ENCODE measurements at places on chromosomes 11 and 22.

DNA sequence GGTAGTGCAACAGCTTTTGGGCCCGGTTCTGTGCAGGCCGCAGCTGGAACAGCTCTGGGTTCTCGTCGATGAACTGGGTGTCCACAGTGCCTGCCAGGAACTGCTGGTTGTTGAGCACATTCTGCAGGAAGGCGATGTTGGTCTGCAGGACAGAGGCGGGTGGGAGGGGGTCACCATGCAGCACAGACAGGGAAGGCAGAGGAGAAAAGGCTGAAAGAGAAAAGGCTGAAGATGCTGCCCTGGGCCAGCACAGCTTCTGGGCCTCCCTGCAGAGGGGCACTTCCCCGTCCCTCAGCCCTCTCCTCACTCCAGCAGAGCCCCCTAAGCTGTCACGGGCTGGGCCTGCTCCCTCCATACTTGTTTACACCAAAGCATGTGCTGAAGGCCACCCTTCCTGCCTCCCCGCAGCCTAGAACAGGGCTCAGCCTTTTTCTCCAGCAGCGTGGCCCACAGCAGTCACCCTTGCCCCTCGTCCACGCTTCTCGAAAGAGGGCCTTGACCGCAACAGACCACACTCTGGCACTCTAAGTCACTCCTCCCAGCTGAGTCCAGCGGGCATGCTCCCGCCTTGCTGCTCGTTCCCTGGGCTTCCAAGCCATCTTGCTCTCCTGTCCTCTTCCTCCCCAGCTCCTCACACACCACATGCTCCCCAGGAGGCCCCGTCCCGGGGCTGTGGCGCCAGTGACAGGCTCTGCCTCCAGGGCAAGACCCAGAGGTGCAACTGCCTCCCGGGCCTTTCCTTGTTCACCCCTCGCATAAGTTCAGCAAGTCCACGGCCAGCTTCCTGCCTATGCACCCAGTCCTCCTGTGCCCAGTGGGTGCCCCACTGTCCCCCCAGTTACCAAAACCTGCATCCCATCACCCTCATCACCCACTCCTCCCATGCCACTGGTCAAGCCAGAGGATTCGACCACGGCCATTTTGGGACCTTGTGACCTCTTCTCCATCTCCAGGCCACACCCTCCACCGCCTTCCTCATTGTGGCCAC, 3.3 kb upstream of the LRFN4 start:
- DNase-seq = no peak

- DNase-seq = no peak
Measured at GRCh38 chr11:63670433-63671321, 499 bp downstream of the ATL3 start.

- no peak for DNase-seq
Measured at GRCh38 chr11:128463979-128464378, 123.4 kb downstream of the ETS1 start.

DNA sequence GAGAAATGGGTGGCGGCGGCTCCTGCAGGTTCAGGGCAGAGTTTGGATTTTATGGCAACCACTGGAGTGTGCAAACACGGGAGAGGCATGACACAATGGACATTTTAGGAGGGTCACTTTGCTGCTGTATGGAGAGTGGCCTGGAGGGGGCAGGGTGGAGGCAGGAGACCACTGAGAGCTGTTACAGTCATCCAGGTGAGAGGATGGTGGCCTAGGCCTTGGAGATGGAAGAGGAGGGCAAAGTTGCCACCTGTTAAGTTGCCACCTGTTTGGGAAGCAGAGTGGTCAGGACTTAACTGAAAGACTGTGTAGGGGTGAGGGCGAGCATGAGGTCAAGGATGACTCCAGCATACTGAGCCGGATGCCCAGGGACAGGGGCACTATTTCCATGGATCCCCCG, 2.3 kb upstream of the RAD9A start:
- no peak for DNase-seq

- peak; percentile 80 for DNase-seq
Measured at GRCh38 chr22:37457093-37457893, 28.9 kb downstream of the MFNG start.

DNA sequence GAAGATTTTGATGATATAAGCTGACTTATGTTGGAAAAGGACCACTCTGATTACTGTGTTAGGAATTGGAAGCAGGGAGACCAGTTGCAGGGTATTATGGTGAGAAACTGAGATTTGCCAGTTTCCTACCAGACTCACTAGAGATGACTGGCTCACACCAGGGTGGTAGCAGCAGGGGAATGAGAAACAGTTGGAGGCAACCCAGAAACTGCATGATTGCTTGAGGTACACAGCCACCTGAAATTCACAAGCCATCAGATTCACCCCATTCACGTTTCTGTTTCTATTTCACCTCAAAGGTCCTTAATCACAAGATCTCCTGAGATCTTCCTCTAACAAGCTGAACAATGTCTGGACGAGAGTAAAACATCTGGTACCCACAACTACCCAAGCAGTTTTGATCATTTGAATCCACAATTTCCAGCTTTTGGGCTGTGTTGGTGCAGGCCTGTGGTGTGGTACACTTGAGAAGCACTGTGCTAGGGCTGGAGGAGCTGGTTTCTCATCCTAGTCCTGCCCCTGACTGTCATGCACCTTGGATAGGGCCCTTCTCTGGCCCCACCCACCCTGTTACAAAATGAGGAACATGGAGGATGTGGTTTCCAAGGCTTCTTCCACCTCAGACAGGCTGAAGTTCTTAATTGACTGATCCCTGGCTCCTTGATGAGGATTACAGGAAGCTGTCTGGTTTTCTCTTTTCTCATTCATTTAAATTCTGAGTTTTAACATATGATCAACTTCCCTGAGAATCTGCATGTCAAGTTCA, 233.4 kb downstream of the INSC start:
- no peak for DNase-seq

GRCh38 chr11:46438211-46438610, 46.6 kb upstream of the CHRM4 start:
- no peak for DNase-seq

GRCh38 chr22:46241396-46242007, 8.6 kb downstream of the CDPF1 start:
- no peak for DNase-seq

- DNase-seq = no peak
Measured at GRCh38 chr11:34343153-34343552, 14.7 kb downstream of the ABTB2 start.
